Ovary (tissue), 10 donors: ENCODE measurements at places on chromosomes 7 and 10.

DNA sequence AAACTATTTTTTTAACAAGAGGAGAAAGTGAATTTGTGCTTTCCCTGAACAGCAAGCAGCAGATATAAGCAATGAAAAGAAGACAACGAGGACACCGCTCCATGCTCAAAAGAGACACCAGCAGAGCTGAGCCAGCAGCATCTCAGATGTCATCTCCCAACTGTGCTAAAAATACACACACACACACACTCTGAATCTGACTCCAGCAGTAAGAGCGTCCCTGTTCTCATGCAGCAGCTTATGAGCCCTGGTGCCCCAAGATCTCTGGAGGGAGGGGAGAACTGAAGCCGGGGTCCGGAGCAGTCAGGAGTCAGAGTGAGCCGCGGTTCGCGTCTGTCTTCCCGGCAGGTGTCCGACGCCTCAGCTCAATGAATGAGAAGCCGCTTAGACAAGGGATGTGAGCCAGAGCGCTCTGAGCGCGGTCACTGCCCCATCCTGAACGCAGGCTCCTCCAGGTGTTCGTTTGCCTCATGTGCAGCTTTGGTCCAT is 49.2 kb downstream of the SVIL start:
- no peak for DNase-seq

GRCh38 chr7:70344726-70345125 is 746.5 kb downstream of the AUTS2 start:
- no peak for DNase-seq

DNA sequence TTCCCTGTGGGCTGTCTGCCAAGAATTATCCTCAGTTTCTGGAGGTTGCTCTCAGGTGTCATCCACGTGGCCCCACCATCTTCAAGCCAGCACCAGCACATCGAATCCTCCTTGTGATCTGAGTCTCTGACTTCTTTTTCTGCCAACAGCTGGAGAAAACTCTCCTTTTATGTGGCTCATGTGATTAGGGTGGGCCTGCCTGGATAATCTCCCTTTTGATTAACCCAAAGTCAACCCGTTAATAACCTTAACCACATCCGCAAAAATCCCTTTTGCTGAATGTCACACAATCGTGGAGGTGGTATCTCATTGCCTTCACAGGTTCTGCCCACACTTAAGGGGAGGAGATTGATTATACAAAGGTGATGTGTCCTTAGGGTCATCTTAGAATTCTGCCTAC is 73.8 kb downstream of the LRGUK start:
- no peak for DNase-seq

DNA sequence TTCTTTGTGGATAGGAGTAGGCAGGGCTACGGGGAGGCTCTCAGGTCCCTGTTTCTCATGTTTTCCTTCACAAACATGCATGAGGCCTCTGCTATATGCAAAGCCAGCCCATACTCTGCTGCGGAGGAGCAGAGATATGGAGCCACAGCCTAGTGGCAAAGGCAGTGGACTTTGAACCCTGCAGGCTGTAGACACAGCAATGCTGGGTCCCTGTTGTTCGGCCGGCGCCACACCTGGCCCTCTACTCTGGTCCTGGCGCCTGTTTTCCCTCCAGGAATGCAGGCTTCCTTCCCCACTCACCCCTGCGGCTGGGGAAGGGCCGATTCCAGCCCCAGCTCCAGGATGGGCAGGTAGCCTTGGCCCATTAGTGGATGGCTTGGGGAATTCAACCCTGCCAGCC is 11.5 kb downstream of the CLRN3 start:
- no peak for DNase-seq

GRCh38 chr10:505419-505818 is 184.0 kb downstream of the DIP2C start:
- DNase-seq: no peak

GRCh38 chr10:122567056-122567660 is 6.6 kb downstream of the DMBT1 start:
- DNase-seq: no peak

DNA sequence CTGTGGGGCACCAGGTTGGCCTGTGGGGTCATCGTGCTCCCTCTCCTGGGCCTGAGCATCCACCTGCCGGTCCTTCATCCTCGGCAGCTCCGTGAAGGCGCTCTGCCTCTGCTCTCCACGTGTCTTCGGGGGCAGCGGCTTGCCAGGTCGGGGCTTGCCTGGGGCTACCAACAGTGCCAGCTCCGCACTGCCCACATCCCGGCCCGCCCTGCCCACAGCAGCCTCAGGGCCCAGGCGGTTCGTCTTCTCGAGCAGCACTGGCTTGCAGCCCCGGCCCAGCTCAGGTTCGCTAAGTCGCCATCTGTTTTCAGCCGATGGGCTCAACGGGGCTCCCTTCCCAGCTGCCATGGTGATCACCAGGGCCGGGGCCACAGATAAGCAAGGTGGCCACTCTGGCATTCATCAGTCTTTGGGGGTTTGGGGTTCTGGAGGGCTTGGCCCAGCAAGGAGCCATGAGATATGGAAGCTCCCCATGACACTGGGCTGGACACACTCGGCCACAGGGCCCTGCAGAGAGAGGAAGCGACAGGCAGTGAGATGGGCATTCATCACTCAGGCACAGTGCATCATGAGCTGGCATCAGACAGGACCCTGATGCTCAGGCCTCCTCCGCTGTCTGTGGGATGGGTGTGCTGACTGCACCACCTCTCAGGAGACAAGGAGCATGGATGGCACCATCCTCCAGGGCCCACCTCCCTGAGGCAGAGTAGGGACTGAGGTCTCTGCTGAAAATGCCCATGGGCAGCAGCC is 15.5 kb downstream of the ZNF488 start:
- no peak for DNase-seq

DNA sequence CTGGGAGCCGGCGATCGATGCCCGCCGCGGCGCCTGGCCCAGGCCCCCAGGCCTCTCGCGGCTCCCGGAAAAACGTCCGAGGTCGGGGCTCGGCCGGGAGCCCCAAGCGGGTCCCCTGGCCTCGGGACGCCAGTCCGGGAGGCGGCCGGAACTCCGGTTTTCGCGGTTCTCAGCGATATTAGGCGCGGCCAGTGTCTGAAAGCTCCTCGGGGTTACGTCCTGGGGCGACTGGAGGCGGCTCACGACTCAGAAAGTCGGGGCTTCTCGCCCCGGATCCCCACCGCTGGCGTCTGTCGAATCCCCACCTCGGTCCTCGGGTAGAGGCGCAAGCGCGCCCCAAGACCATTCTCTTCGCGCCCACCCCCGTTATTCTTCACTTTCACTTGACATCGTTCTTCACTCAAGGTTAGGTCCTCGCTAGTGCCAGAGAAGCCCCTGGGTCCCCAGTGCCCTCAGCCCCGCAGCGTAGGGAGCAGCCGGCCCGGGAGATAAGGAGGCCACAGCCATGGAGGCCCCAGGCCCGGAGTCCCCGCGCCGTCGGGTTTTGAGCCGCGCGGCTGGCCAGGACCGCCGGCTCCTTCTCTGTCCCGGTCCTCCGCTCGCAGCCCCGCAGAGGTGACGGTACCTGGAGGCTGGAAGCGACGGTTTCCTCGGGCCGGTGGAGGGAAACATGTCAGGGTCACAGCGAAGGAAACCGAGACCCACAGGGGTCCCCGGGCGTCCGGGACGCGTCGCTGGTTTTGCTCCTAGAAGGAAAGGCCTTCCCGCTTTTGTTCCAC is 35.2 kb upstream of the EBLN1 start:
- peak; percentile 49 for DNase-seq

DNA sequence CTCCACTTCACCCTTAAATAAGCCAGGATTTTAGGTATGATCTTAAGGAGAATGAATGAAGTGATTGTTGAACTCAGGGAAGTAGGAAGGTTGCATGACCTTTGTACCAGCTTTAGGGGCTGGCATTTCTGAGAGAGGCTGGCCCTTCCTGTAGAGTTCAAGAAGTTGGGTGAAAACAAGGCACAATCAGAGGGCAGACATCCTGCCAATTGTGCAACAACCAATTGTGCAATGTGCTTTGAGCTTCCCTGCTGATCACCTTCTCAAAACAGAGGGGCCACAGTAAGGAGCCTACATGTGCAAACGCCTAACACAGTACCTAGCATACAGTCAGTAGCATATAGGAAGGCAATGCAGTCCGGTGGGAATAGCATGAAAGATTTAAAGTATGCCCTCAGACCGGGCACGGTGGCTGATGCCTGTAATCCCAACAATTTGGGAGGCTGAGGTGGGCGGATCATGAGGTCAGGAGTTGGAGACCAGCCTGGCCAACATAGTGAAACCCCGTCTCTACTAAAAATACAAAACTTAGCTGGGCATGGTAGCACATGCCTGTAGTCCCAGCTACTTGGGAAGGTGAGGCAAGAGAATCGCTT is 5.4 kb downstream of the CPVL start:
- DNase-seq: no peak

DNA sequence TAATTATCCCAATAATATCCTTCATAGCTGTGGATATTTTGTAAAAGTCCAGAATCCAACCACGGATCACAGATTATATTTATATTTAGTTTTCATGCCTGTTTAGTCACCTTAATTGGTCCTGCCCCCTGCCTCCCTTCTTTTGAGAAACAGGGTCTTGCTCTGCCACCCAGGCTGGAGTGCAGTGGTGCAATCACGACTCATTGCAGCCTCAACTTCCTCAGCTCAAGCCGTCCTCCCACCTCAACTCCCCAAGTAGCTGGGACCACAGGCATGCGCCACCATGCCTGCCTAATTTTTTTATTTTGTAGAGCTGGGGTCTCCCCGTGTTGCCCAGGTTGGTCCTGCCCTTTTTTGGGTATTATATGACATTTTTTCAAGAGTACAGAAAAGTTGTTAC is 129.4 kb downstream of the KAT6B start:
- no peak for DNase-seq
